ENCODE measurements at places on chromosomes 7 and 10.
A peak's percentile ranks its signal among the peaks of the same experiment; 100 is the strongest.

GRCh38 chr10:7492660-7493046, 81.8 kb upstream of the SFMBT2 start:
- DNase-seq = no peak

- no peak for DNase-seq
These were observed 34.6 kb downstream of the KAZALD1 start for GRCh38 chr10:101096378-101096777.

DNA sequence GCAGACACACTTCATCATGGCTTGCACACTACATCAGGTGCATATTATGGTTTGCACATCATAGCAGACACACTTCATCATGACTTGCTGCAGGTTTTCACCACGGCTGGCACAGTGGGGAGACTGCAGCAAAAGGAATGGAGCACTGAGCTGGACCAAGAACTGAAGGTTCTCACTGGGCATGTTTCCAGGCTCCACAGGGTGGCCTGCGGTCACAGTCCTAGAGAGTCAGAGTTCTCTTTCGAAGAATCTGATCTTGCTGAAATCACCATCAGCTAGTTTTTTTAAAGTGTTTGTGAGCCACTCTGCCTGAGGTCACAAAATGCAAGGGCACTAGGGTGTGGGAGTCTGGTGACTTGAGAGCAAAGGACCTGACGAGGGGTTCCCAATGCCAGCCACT, 140.4 kb upstream of the NPY start:
- no peak for DNase-seq

DNA sequence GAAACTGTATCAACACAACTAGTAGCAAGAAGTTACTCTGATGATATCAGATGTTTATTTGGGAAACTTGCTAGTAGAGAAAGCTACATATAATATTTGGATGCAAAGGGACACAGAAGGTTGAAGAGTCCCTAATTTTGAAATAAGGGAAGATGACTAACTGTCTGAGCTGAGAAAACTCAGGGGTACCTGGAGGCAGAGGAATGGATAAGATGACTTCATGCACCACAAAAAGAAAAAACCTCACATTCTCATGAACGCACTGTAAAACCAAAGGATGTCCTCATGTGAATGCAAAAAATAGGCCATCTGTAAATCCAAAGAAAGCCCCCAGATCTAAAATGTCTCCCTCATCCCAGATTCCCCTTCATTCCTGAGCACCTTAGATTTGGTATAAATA, 29.3 kb downstream of the PRSS2 start:
- no peak for DNase-seq

DNA sequence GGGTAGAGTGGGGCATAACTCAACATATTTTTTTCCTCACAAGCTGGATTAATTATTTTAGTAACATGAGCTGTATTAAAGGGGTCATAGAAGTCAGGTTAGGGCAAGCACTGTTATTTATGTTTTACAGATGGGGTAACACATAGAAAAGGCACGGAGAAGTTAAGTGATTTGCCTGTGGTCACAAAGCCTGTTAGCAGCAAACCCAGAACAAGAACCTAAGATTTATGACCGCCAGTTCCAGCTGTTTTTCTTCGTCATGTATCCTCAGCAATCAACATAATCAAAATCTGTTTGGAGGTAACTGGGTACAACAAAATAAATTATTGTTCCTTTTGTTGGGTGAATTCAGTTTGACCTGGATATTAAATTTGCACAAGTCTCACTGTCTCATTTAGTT, 57.2 kb upstream of the BET1 start:
- no peak for DNase-seq

DNA sequence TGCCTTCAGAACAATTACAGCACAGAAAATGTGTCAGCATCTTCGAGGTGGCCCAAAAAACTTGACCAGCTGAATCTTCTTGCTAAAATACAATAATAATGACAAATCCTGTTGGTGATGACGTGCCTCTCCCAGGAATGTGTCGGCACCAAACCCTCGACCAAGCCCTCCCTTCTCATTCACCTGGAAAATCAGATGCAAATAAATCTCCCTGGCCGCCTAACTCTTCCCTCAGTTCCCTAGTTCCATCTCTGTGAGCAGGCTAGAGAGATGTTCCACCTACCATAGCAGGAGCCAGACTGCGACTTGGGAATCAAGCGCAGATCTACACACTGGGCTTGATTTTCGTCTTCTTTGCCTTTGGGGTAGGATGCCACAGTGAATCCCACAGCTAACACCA, 4.1 kb downstream of the PRSS1 start:
- DNase-seq = peak; percentile 38

DNA sequence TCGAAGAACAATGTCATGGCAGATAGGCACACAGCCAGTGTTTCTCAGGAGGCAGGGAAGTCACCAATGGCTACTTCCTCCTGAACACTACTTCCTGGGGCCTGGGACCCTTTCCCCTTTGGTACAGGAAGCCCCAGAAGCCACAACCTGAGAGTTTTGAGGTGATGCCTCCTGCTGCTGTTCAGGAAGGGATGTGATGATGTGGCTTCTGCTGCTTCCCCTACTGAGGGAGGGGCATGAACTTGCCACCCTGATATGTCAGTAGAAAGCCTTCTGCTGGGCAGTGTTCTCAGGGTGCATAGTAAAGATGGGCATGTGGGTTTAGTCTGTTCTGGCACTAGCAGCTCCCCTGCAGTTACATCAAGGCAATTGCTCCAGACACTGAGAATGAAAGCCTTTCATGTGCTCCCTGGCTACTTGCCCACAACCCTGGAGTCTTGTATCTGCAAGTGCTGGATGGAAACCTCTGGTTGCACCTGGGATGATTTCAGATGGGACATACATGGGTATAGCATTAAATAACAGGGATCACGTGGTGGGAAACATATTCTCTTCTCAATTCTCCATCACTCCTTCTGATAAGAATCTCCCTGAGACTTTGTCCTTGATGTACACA, 69.3 kb downstream of the ADRA2A start:
- no peak for DNase-seq

DNA sequence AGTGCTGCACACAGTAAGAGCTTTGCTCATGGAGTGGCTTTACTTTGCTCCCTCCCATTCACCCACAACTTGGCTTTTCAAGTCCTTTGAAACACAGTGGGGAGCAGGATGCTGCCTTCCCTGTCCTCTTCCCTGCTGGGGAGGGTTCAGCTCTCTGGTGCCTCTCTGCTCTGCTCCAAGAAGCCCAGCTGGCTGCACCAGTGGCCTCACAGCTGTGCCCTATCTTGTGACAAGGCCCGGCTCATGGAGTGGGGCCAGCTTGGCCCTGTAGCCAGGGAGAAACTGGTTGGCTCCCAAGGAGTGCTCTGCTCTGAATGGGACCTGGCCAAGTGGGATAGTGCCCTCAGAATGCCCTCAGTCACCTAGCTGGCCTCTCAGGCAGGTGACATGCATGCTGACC, 212.3 kb upstream of the ZMIZ1 start:
- peak; percentile 45 for DNase-seq

- DNase-seq = no peak
These were observed 86.4 kb downstream of the ADAM12 start for GRCh38 chr10:126301701-126302475.

DNA sequence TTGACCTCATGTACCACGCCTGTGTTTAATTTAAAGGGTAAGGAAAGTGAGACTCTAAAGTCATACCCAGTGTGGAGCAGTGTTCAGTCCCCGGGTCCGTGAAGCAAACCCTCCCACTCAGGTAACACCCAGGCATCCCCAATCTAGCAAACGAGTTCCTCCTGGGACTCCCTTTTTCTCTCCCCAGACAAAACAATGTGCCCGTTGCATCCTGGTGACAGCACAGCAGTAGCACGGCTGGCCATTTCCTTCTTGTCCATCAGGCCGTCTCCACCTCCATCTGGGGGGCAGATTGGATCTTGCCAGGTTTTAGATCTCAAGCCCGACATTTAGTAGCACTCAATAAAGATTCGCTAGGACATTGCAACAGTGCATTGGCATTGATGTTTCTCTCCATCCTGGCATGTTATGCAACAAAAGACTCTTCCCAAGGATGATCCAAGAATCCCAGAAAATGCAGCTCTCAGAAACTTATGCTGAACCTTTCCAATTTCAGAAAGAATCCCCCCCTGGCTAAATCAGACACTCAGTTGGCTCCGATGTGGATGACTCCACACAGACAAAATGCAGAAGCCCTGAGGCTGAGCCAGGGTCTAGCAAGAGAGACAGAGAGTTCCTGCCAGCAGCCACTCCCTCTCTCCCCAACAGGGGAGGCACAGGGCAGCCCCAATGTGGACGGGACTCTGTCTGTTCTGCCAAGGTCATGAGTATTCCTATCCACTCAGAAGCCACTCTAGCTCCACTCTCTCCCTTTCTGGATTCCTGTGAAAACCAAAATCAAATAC, 274.5 kb upstream of the MGMT start:
- peak; percentile 73 for DNase-seq

GRCh38 chr10:15315286-15315685, 55.8 kb downstream of the FAM171A1 start:
- DNase-seq = no peak

- no peak for DNase-seq
These were observed 83.0 kb downstream of the COL13A1 start for GRCh38 chr10:69884686-69885085.

DNA sequence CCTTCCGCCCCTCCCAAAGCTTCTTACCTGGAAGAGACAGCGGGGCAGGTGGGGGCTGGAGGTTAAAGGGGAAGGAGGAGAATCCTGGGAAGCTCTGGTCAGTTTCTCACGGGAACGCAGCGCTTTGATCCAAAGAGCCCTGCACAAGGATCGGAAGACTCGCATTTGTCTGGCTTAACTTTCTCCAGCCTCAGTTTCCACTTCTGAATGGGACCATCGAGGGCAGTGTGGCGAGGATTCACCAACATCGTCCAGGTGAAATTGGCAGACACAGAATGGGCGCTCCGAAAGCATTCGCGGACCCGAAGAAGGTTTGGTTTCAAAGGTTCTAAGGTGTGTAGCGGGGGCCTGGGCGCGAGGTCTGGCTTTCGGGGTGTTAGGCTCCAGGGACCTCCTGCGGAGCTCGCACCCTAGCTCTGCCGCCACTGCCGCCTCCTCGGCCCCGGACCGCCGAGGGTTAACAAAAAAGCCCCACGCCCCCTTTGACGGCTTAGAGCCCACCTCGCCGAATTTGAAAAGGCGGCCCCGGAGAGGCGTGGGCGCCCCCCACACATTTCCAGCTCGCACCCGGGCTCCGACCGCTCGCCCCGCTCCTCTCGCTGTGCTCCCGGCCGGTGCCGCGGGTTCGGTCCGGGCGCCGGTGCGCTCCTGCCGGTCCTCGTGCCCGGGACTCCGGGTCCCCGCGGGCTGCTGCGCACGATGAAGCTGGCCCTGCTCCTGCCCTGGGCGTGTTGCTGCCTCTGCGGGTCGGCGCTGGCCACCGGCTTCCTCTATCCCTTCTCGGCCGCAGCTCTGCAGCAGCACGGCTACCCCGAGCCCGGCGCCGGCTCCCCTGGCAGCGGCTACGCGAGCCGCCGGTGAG, at the start of gene COL26A1:
Gene COL26A1, plus strand, starts transcription at position 542 of the 862 bp plus-strand sequence. Its CDS starts 158 bp downstream, at position 700.
- DNase-seq = peak; percentile 87

DNA sequence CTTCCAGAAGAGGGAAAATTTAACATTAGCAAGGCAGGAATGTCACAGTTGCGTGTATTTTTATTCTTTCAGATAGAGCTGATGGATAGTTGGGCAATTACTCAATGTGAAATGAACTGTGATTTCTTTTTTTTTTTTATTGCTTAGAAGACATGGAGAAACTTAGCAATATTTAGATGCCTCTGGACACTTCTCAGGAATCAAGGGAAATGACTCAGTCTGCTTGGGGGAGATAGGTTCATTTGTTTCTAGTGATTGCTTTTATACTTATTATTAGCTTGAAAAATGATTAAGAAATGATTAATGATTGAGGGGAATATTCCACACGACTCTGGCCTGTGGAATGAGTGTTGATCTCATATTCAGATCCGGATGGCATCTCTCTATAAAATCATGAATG, 33.1 kb upstream of the TBX20 start:
- DNase-seq = no peak

- DNase-seq = no peak
These were observed 117.5 kb upstream of the PRPS1L1 start for GRCh38 chr7:18145160-18145559.

- no peak for DNase-seq
These were observed 97.6 kb downstream of the LYZL1 start for GRCh38 chr10:29386342-29386999.

Measured in islet precursor cell (in vitro differentiated cells).